Cerebellar cortex (tissue), 1 donor: ENCODE measurements at places on chromosomes 3 and 15.

DNA sequence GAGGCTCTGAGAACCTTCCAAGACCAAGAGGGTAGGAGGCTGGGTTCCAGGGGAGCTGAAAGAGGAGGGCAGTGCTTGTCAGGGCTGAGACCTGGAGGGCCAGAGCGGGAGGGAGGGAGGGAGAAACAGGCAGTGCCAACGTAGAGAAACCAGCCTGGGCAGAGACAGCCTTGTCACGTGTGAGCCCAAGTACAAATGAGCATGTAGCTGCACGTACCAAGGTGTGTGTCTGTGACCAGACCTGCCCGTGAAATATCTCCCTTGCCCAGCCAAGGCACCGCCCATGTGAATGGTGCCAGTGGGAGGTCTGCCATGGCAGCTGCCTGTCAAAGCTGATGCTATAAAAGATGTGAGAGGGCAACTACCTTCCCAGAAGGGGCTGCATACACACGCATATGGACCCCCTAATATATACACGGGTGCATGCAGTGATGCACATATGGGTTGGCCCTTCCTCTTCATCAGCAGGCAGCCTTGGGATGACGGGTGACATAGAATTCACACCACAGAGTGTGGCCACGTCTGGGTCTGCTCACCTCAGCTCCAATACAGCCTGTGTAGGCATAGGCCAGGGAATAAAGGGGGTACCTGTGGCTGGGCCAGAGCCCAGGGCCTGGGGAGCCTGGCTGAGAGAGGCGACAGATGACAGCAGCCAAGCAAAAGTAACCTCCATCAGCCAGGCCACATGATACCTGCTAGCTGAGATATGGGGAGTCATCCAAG lies 7.8 kb upstream of the CTDSPL start:
- peak; percentile 33 for DNase-seq

DNA sequence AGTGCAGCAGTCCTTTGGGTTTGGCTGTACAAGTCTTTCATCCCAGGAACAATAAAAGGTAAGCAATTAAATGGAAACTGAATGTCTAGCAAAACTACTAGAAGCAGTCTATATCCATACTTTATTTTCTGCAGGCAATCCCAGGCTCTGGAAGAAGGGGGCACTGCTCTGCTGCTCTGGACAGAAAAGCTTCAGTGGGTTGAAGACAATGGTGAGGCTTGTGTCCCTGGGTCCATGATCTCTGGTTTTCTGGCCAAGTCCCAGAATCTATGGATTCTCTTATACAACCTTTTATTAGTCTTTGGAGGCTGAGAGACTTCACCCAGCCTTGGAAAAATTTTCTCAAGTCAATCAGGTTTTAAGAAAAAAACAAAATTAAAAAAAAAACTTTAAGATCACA lies 35.6 kb downstream of the SCAP start:
- peak; percentile 34 for DNase-seq

GRCh38 chr3:114668099-114668498 lies 374.3 kb downstream of the TIGIT start:
- no peak for DNase-seq

DNA sequence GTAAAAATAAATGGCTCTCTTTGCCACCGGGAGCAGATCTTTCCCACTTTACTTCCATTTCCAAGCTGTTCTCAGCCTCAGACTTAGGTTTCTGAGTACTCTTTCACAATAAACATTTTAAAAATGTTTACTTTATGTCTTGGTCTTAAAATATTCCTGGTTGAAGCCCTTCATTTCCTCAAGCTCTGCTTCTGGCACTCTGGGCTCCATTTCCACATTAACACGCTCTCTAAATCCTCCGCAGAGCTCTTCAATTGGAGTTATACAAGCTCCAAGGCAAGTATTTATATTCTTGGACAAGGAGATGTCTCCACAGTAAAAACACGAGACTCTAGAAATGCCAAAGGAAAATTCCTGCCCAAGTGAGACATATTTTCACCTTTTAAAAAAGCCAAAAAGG lies 169.3 kb downstream of the GREM1 start:
- DNase-seq, result no peak

- DNase-seq, result no peak
These were observed 47.9 kb downstream of the PIK3CB start for GRCh38 chr3:138786788-138787271.

DNA sequence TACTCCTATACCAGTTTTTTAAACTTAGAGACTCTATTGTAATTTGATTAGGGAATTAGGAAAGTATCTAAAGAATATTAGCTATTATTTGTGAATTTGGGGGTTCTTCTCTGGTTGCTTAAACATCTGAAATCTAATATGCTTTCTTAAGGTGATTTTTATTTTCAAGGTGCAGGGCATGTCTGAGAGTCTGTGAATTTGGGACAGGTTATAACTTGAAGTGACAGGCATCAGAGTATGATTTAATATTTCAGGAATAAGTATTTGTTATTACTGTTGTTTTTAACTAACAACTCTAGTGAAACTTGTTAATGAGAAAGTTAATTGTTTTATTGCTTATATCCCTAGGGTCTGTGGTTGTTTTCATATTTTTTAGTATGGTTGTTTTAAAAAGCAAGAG lies 321.6 kb upstream of the EPHA3 start:
- no peak for DNase-seq

- DNase-seq, result no peak
These were observed 236.3 kb downstream of the CNTN4 start for GRCh38 chr3:2334921-2335320.

DNA sequence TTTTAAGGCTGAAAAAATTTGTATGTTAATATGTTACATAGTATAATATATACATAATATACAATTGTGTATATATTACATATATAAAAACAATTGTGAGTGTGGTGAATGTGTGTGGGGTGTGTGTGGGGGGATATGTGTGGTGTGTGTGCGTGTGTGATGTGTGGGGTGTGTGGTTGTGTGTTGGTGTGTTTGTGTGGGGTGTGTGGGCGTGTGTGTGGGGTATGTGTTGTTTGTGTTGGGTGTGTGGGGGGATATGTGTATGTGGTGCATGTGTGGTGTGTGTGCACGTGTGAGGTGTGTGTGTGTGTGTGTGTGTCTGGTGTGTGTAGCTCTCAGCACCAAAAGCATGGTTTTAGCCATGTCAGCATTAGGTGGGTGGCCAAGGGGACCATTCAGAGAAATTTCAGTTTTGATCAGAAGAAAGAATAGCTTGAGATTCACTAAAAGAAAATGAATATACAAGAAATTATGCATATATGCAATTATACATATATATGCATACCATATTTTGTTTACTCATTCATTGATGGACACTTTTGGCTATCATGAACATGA lies 118.9 kb downstream of the ALDH1A2 start:
- no peak for DNase-seq

DNA sequence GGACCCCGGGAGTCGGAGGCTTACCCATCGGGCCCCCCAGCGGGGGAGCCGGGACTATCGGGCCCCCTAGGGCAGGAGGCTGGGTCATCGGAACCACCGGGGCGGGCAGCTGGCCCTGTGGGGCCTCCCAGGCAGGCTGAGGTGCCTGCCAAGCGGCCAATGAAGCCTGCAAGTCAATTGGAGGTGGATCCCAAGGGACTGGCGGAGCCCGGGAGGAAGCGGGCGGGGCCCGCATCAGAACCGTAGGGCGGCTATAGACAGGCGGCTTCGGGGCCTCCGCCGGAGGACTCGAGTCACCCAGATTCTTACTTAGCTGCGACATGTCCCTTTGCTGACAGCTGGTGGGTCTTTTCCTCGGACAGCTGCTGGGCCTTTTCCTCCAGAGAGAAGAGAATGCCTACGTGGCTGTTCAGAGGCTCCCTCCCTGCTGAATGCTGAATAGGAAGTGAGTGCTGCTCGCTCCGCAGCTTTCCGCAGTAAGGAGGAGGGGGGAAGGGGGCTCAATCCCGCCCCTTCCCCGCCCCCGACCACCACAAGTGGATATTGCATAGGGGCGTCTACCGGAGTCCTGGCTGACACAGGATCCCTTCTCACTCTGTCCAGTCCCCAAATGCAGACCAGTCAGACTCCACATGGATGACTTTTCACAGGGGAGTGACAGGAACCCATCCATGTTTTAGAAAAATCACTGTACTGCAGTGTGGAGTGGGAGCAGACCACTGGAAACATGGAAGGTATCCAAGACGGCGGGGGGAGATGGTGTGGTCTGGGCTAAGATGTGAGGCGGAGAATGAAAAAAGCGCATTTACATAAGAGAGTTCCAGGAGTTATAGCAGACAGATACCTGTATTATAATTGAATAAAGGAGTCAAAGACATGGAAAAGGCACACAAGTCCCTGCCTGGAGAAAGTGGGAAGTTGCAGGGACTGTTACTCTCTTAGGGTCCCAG lies at the start of gene MAGEL2:
TSS of gene MAGEL2 (minus strand) at position 447 of the 950 bp plus-strand sequence. CDS start at position 322, 125 bp downstream.
- no peak for DNase-seq

GRCh38 chr15:51038162-51038973 lies 56.3 kb downstream of the TNFAIP8L3 start:
- no peak for DNase-seq

DNA sequence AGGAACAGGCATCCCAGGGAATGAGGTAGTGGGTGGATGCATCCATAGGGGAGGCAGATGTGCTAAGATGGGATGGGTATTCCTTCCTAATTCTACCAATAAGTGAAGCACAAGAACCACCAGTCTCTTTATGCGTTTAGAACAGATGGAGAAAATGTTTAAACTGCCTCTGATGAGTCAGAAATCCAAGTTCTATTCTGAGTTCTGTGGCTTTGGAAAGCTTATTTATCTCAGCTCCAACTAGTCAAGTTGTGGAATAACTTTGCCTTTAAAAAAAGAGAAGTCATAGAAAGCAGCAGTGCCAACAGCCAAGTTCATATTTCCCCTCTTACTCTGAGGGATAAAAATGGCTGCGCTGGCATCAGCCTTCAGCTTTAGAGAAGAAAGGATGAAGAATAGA lies 761.7 kb downstream of the IGSF11 start:
- no peak for DNase-seq

DNA sequence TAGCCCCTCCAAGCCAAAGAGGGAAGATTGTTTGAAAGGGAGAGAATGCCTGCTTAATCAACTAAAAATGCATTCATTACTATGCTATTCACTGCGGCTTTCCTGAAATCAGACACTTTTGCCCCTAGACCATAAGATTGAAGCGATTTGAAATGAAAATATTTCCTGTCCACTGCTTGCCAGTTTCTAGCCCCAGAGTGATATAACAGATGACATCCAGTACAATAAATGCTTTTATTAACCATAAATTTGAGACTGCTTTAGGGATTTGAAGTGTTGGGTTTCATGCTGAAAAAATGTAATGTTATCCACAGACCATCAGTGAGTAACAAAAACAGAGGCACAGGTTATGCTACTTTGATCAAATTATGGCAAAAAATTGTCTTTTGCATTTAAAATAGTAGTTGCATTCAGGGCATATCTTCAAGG lies 14.1 kb downstream of the IL17RD start:
- DNase-seq, result no peak
